ENCODE measurements at places on chromosomes 16 and 17. TPM values are rescaled to one million over a fixed set of nuclear protein-coding genes. Genes with fewer than 3 reads are reported as not detected.

The TM4SF5 gene
- not detected for total RNA-seq

The RNPS1 gene
- total RNA-seq, result 243 TPM

The PPY gene
- total RNA-seq, result 0.54 TPM

The CRHR1 gene
- total RNA-seq, result not detected

The CCL17 gene
- not detected for total RNA-seq

The CCDC200 gene
- 1.2 TPM for total RNA-seq

The TP53TG3F gene
- total RNA-seq, result not detected

The CTRB2 gene
- 0.07 TPM for total RNA-seq

The KCTD2 gene
- total RNA-seq, result 35.9 TPM

DNA sequence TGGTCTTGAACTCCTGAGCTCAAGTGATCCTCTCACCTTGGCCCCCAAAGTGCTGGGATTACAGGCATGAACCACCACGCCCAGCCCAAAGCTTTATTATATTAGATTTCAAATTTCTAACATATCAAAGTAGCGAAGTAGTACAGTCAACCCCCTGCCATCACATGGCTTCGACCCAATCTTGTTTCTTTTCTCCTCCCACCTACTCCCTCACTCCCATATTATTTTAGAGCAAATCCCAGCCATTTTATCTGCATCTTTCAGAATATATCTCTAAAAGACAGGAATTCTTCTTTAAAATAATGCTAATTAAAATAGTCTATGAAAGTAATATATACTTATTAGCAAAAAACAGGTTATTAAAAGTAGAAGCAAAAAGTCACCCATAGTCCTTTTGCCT, 893 bp downstream of the IGSF6 start:
- ATAC-seq, result no peak

GRCh38 chr16:70481929-70482536, 27.6 kb downstream of the FCSK start:
- ATAC-seq, result no peak

- no peak for ATAC-seq
These were observed 191.4 kb upstream of the CDH5 start for GRCh38 chr16:66175058-66175457.

DNA sequence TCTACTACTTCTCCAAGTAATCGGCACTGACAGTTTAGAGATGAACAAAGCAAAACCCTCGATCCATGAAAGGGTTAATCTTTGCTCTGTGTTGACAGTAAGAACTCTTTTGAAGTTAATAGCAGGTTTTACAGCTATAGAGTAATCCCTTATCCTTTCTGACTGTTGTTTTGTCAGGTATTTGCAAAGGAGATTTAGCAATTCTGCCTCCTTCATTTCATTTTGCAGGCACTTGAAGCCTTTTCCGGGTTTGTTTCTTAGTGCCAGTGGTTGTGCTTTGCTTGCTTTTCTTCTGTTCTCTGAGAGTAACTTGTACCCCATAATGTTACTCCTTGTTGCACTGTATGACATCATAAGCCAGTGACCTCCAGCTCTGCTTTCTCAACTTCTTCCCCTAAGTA, 64.5 kb downstream of the TANGO6 start:
- no peak for ATAC-seq

GRCh38 chr17:35666070-35666469, 65.4 kb upstream of the RASL10B start:
- ATAC-seq, result no peak

DNA sequence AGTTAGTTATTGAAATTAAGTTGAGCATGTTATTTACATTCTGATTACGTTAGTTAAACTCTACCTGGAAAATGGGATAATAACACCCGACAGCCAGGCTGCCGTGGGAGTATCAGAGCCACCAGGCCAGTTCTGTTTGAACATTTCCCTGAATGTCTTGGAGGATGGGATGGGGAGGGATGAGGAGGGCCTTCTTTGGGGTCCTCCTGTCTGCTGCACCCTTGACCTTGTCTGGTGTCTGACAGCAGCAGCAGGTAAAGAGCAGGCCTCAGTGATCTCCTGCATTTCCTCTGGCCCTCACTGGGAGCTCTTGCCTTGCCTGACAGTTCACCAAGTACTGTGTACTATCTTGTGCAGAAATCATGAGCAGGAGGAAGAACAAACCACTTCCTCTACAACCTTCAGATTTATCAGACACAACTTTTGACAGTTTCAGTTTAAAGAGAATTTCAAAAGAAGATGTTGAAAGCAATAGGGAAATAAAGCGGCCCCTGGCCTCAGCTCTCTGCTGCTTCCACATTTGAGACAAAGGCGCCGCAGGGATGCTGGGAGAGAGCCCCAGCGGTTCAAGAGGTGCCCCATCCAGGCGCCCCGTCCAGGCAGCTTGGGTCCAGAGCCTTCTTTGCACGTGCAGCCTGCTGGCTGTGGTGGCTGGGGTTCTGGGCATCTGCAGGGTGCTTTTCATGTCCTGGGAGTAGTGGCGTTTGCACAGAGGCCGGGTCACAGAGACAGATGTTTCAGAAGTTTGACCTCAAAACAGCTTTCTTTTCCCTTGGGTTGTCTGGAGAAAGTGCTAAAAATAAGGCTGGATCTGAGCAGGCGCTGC, 25.3 kb downstream of the CMIP start:
- ATAC-seq, result no peak

DNA sequence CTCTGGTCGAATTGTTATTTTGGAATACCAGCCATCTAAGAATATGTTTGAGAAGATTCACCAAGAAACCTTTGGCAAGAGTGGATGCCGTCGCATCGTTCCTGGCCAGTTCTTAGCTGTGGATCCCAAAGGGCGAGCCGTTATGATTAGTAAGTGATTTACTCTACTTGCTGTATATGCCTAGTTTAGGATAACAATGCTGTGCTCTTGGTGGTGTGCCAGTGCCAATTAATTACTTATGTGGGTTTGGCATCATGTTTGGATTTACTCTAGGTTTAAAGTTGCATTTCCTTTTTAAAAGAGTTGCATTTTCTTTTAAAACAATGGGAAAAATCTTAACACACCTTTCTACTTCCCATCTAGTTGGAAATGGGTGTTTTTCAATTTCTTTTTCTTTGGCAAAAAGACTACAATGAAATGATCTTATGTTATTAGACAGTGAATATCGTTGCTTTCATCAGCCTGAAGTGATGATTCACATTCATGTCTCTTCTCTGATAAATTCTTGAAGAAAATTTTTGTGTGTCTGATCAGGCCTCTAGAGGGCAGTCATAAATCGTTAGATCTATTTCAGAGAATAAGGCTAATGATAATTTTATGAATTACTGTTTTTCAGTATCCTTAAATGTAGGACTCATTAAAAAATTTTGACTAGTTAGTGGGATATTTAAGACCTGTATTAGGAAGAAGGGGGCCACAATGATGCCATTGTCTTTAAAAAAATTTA, 5.6 kb downstream of the SF3B3 start:
- peak; percentile 11 for ATAC-seq

DNA sequence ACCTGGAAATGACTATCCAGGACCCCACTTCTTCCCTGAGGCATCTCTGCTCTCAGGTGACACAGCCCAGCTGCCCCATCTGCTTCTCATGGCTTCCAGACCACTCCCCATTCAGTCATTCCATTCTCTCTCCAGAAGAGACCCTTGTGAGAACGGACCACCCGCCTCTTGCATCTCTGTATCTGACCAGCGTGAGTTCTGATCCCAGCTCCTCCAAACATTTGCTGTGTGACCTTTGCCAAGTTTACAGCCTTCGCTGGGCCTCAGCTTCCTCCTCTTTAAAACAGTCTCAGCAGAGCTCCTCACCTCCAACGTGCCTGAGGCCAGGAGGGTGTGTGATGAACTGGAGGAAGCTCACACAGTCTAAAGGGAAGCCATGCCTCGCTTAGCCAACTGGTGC, 39.6 kb downstream of the C16orf82 start:
- ATAC-seq, result no peak

- ATAC-seq, result no peak
These were observed 56.9 kb downstream of the LMF1 start for GRCh38 chr16:913817-914439.

DNA sequence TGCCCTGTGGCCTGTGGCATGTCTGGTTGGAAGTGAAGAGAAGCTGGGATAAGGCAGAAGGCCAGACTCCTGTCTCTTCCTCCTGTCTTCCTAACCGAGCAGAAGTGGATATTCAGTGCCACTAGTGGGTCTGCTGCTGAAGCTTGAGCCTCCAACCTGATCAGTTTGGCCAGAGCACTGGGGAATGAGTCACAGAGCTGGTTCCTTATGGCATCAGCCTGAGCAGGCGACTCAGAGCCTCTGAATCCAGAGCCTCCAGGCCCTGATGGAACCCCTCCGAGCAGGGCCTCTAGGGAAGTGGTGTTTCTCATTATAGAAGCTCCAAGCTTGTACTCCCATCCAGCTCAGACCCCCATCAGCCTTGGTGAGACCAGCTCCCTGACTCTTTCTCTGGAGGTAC, 2.0 kb downstream of the WSCD1 start:
- no peak for ATAC-seq

GRCh38 chr17:76446449-76447231, 6.3 kb downstream of the UBE2O start:
- ATAC-seq, result peak; percentile 61

DNA sequence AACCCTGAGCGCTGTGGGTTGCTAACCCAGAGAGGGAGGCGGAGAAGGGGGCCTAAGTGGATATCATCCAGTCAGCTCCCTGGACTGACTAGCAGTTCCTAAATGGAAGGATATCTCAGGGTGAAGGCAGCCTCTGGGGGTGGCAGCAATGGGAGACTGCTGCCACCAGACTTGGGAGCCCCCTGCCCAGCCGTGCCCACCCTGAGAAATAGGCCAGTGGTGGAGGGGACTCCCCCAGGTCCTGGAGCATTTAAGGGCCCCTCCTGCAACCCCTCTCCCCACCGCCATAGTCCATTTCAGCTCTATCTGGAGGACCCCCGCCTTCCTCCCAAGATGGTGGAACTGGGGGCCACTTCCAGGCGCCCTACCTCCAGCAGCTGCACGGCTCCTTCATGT, 8.4 kb downstream of the TSPOAP1 start:
- ATAC-seq, result no peak

GRCh38 chr17:77462090-77462489, 321.3 kb downstream of the SEC14L1 start:
- no peak for ATAC-seq

DNA sequence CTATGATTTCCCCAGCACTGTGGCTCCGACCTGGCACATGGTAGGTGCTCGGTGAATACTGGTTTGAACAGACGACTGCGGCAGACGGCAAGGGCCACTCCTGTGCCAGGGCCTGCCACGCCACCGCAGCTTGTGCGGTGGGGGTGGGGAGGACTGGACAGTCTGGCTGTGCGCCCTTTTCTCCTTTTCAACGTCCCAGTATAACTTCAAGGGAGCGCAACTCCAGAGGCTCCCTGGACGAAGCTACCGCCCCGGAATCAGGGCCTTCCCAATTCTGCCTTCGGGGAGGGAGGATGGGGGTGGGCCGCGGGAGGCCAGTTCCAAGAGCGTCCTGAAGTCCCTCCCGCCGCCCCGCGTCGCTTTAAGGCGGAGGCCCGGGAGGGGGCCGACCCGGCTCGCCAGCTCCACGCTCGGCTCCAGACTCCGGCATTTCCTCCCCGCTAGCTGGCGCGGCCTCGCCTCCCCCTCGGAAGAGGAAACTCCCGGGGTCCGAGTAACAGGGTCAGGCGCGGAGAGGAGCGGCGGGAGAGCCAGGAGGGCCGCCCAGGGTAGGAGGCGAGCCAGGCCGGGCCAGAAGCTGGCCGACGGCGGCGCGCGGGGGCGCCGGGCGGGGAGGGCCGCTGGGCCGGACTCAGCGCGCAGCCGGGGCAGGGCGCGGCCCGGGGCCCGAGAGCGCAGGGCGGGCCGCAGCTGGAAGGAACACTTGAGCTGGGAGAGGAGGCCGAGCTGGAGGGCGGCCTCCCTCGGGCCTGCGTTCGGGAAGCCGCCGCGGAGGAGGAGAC, at the start of gene ITPRIPL2:
TSS of gene ITPRIPL2 (plus strand) at position 388 of the 782 bp plus-strand sequence. CDS start 498 bp downstream, outside the sequence.
- peak; percentile 84 for ATAC-seq

GRCh38 chr17:74485022-74485743, 18.7 kb downstream of the CD300A start:
- ATAC-seq, result no peak

GRCh38 chr17:7912927-7913524, 3.1 kb downstream of the RNF227 start:
- no peak for ATAC-seq

DNA sequence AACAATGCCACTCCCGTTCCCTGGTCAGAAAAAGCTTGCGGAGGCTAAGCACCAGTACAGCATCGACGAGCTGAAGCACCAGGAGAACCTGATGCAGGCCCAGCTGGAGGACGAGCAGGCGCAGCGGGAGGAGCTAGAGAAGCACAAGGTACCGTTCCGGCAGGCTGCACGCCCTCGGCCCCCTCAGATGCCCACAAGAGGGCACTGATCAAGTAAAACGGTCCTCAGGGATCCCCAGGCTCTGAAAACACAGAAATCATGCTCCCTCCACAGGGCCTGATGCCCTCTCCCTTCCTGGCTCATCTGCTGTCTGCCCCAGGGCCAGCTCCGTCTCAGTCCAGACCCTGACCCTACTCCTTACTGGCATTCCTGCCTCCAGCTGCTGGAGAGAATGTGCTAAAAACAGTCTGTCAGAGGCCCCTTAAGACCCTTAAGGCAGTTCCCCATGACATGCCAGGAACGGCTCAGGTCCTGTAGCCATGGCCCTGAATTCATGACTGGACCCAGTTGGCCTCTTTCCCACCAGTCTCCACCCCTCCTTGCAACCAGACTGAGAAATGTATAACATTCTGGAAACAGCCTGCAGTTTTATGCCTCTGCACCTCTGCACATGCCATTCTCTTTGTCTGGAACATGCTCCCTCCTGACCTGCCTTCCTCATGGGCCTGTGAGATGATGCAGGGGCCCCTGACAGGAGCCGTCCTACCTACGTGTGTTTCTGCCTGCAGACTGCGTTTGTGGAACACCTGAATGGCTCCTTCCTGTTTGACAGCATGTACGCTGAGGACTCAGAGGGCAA, 21.8 kb downstream of the DRC3 start:
- ATAC-seq, result peak; percentile 42

- peak; percentile 9 for ATAC-seq
These were observed 5.9 kb upstream of the CD68 start for GRCh38 chr17:7573324-7574080.

DNA sequence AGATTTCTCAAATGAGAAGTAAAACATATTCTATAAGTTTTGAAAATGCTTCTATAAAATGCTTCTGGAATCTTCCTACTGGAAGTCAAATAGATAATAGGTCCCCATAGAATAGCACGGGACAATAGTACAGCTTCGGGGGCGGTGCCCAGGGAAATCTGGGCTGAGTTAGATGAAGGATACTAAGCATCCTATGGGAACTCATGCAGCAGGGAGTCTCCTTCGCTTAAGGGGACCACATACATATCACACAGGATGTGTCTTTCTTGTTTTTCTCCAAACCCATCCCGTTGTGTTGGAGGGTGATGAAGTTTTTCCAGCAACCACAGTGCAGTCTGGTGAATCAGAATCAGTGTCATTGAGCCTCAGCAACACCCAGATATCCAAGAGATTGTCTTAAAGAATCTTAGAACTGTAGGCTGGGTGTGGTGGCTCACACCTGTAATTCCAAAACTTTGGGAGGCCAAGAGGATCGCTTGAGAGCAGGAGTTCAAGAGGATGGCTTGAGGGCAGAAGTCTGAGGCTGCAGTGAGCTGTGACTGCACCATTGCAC, 84.2 kb downstream of the PITPNC1 start:
- no peak for ATAC-seq

GRCh38 chr17:1995907-1996799, 29.0 kb downstream of the RTN4RL1 start:
- no peak for ATAC-seq

Measured in motor neuron (in vitro differentiated cells).